Fibroblast of lung (primary cell): ENCODE measurements at places on chromosomes 6 and 20. TPM values are rescaled to one million over a fixed set of nuclear protein-coding genes. Genes with fewer than 3 reads are reported as not detected.

Gene FAXC
- total RNA-seq = 0.17 and 0.51 TPM in 2 replicates

Gene SYCP2L
- under 0.01 and 0.26 TPM in 2 replicates for total RNA-seq

Gene DBNDD2
- total RNA-seq = 3.9 and 4.8 TPM in 2 replicates

Gene BANF2
- total RNA-seq = not detected in 2 replicates

Gene SLC32A1
- total RNA-seq = not detected in 2 replicates

Gene CLDN20
- not detected in 2 replicates for total RNA-seq

Gene BEND6
- total RNA-seq = 10.8 and 12.6 TPM in 2 replicates

Gene EZR
- total RNA-seq = 55.2 and 89.0 TPM in 2 replicates

Gene HLA-DMB
- total RNA-seq = 0.51 and 0.83 TPM in 2 replicates

Gene GPX5
- not detected in 2 replicates for total RNA-seq

Gene TAGAP
- total RNA-seq = under 0.01 TPM in 1 of 2 replicates, not detected in the other

Gene ARID1B
- 29.3 and 41.9 TPM in 2 replicates for total RNA-seq

Gene ISM1
- total RNA-seq = 0.17 and 0.26 TPM in 2 replicates

Gene SAMD3
- total RNA-seq = 2.8 and 4.9 TPM in 2 replicates

Gene SCGN
- not detected in 2 replicates for total RNA-seq

Gene TMEM244
- total RNA-seq = not detected in 2 replicates

Gene ANKRD66
- total RNA-seq = not detected in 2 replicates

Gene ASIP
- total RNA-seq = not detected in 2 replicates

Gene OR10C1
- total RNA-seq = not detected in 2 replicates
